Islet precursor cell (in vitro differentiated cells): ENCODE measurements at places on chromosomes 1 and 21.

DNA sequence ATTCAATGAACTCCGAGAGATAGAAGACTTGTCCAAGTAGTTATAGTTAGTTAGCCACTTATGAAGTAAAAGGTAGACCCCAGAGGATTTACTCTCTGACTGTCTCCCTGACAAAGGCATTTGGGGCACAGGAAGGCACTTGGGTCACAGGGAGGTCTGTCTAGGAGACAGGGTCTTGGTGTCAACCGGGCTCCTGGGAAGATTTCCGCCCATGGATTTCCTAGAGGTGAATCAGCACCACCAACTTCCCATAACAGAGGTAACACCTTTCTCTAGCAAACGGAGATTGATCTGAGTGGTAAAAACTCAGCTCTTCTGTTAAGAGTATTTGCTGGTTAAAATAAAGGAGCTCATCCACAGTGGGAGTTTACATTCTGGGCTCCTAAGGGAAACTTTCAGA, 16.4 kb downstream of the CCN1 start:
- DNase-seq: peak; percentile 56

DNA sequence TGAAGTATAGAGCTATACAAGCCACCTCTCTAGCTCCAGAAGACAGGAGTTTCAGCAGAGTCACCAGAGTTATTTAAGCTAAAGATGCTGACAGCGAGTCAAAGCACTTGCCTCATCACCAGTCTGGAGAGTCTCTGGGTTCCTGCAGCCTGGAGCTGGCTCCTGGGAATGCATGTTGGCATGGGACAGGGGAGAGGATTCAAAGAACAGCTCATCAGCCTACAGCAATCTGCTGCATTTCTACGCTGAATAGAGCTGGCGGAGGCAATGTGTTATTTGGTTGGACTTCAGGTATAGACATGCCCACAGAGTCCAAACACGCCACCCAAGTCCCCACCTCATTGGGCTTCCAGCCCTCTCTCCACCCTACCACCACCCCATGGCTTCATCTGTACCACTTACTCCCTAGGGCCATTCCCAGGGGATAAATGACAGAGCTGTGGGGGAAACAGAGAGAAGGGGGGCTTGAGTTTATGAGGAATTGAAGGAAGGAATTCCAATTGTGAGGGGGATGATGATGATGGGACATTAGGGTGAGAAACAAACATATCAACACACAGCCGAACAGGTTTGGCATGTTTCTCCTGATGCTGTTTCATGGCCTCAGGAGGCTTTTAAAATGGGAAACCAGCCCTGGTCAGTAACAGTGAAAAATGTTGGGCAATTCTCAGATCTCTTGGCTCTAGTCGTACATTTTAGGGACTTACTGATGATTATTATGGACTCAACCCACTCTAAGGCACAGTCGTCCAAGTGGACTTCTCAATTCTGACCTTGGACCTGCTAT, 58.4 kb downstream of the PLEKHA6 start:
- peak; percentile 64 for DNase-seq

- DNase-seq: no peak
Observed at GRCh38 chr1:231334079-231334666, 3.5 kb downstream of the EXOC8 start.

GRCh38 chr1:244210884-244211558, 159.9 kb downstream of the ZBTB18 start:
- peak; percentile 73 for DNase-seq

DNA sequence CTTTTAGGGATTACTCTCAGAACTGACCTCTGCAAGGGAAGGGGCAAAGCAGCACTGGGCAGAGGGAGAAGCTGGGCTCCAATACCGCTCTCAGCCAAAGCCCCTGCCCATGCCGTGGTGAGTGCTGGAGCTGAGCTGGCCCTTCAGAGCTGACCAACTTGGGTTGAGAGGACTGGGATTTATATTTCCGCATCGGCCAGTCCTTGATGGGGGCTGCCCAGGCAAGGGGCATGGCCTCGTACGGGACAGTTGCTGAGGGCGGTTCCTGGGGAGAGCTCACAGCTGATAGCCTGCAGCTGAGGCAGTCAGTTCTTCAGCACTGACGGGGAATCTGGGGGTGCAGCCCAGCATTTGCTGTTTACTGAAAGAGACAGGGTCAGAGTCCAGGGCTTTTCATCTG, 8.0 kb downstream of the HUNK start:
- DNase-seq: peak; percentile 41

GRCh38 chr1:77406661-77407060, 124.8 kb downstream of the AK5 start:
- DNase-seq: no peak

DNA sequence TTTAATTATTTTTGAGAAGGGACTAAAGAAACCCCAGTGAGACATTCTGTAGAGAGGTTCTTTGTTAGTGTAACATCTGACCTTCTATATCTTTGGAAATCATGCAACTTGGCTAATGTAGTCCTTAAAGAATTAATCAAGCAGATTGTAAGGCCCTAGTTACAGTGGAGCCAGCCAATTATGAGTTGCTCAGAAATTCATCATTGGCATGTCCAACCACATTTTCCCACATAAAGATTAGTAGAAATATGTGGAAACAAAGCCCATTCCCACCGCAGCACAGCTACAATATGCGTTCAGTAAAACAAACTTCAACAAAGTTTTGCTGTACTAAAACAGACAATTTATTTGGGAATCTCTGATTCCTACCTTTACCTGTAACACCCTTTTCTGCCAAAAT, 27.8 kb downstream of the WNT2B start:
- no peak for DNase-seq

DNA sequence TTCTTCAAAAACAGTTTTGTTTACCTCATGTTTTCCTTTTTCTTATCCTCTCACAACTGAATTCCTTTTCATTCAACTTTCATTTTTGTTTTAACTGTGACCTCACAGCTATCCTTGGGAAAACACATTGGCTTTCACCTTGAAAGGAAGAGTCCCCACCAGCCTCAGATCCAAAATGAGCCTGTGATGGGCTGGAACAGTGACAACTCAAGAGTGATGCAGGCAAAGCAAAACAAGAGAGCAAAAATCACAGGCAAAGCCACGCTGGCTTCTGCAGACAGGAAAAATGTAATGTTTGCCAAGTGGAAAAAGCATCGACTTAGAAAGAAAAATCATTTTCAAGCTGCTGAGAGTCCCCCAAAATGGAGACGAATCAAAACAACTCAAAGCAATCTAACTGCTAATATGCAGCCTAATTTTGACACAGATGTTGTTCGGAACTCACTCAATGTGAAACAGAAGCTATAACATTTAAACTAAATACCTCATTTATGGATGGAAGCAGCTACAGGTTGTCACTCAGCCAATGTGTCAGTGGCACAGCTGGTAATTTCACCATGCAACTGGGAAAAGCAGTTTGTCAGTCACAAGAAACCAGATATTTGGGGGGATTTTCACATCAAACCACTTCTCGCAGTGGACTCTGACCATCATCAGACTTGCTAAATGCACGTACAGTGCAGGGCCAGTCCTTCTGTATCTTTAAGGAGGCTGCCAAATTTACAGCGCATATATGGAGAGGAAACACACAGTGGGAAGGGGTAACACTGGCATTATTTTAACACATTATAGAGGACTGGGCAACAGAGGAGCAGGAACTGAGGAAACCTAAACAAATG, 50.7 kb downstream of the ALG14 start:
- no peak for DNase-seq

DNA sequence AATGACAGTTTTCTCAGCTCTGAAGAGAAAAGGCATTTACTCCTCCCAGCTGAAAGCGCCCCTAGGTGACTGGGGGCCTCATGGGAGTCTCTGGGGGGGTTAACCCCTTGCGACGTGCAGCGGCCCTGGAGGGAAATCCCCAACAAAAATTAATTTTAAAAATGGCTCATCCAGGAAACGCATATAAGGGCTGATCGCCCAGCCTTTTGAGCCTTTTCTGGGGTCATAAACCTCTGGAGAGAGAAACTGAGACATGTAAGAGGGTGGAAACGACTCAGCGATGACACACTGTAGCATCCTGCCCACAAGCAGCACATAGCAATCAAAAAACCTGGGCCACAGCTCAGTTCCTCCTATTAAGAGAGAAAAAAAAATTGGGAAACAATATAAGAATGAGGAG, 20.4 kb upstream of the HPDL start:
- DNase-seq: no peak

GRCh38 chr1:61301824-61302657, 219.7 kb downstream of the NFIA start:
- DNase-seq: no peak

GRCh38 chr1:171160211-171160610, 24.9 kb upstream of the FMO2 start:
- DNase-seq: no peak

- DNase-seq: peak; percentile 49
Observed at GRCh38 chr1:27961646-27962221, 2.0 kb downstream of the XKR8 start.

DNA sequence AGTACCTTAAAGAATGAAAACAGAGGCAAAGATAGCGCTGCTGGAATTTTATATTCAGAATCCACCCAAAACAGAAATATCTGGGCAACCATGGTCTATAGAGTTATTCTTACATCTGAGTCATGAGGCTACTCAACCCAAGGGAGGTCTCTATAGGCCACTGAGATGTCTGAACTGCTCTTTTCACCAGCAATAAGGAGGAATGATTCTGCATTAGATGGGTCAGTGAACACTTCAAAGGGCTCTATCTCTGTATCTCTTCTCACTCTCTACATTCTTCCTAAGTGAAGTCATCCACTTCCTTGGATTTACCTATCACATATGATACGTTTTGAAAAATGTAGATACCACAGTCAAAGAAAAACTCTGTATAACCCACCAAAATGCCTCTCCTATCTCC, 90.2 kb upstream of the NGF start:
- DNase-seq: no peak

GRCh38 chr1:36151134-36151844, 2.0 kb upstream of the TRAPPC3 start:
- DNase-seq: no peak

- no peak for DNase-seq
Observed at GRCh38 chr21:37202221-37203110, 64.7 kb downstream of the VPS26C start.

- DNase-seq: no peak
Observed at GRCh38 chr21:39094847-39095579, 88.2 kb downstream of the PSMG1 start.

DNA sequence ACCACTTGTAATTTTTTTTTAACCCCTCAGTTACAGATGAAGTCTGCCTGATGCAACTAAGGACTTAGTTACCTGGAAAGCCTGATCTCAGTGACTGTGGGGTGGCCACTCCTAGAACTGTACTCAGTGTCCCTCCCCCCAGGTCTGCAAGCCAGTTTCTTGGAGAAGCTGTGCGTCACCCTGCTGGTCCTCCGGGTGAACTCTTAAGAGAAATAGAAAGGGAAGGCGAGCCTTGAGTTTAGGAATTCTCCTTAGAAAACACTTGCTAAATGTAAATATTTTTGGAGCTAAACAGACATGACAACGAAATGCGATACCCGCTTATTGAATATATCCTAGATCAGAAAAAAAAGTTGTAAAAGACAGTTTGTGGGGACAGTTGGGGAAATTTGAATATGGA, 730 bp downstream of the SLC16A4 start:
- peak; percentile 80 for DNase-seq

DNA sequence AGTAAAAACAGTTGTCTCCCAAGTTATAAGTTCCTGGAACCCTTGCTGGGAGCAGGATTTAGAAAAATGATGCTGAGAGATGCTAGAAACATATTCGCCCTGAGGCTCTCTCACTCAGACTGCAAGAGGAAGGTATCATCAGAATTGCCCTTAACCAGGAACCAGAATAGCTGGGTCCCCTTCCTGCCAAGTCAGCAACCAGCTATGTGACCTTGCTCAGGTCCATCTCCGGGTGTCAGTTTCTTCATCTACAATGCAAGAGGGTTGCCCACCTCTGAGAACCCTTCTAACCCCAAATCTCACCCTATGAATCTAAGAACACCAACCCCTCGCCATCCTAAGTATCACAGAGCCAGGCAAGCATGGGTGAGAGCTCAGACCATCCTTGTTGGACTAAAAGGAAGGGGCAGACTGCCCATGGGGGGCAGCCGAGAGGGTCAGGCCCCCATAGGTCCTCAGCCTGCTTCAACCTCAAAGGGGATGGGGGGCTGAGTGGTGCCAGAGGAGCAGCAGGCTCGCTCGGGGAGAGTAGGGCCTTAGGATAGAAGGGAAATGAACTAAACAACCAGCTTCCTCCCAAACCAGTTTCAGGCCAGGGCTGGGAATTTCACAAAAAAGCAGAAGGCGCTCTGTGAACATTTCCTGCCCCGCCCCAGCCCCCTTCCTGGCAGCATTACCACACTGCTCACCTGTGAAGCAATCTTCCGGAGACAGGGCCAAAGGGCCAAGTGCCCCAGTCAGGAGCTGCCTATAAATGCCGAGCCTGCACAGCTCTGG, 390 bp upstream of the S100A9 start:
- peak; percentile 51 for DNase-seq

GRCh38 chr1:23838401-23838866, 13.2 kb upstream of the HMGCL start:
- DNase-seq: peak; percentile 74

- DNase-seq: no peak
Observed at GRCh38 chr1:219717536-219717935, 104.6 kb upstream of the ZC3H11B start.

DNA sequence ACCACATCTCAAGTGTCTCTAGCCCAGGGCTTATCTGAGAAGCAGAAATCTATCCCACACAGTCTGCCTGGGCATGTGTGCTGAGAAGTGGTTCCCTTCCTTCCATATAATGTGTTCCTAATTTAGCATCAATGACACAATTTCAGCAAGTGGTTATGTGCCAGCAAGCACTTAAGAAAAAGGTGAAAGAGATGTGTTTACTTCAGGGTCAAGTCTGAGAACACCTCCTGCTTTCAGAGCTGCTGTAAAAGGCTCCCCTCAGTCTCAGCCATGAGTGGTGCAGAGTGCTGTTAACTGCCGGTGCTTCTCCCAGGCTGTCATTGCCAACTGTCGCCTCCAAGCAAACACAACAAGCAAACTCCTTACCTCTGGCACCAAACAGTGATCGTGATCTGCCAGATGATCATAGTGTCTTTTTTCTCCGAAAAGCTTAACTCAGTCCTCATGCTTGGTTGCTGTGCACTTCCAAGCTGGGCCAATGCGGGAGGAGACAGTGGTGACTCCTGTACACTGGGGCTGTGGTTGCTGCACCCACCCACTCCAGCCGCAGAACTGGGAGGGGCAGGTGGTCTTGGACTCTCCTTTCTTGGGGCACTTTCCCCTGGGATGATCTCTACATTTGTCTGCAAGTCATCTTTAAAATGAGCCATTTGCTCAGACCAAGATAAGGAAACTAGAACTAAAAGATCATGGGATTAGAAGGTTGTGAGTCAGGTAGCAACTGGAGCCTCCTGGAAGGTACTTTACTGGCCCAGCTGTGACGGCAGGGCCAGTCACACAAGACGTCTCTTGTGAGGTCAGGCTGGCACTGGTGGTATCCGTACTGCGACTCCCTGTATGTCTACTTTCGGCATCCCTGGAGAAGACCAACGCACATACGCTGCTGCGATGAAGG, 32.4 kb downstream of the ATP1A1 start:
- DNase-seq: no peak

DNA sequence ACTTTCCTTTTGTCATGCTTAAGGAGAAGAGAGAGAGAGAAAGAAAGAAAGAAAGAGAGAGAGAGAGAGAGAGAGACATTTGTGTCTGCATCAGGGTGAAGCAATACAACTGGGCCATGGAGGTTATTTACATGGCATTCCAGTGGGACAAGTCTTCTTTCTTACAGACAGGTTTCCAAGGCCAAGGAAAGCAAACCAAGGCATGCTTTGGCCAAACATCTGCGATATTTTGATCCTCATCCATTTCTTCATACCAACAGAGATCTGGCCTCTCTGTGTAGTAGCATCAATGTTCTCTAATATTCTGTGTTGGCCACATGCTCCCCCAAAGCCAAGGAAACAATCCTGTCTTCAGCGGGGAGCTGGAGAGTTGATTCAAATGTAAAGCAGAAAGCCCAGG, 292.1 kb downstream of the SETD4 start:
- DNase-seq: no peak
